ENCODE measurements at places on chromosomes 11 and 22. TPM values are rescaled to one million over a fixed set of nuclear protein-coding genes. Genes with fewer than 3 reads are reported as not detected.

KRTAP5-1 gene
- not detected for total RNA-seq

ANO5 gene
- total RNA-seq, result under 0.01 TPM

FERMT3 gene
- total RNA-seq, result 1.8 TPM

SLC1A2 gene
- total RNA-seq, result under 0.01 TPM

TMEM184B gene
- total RNA-seq, result 74.1 TPM

NELL1 gene
- total RNA-seq, result not detected

TSPAN32 gene
- 0.45 TPM for total RNA-seq

FGF19 gene
- total RNA-seq, result not detected

MYOD1 gene
- total RNA-seq, result not detected

AQP11 gene
- 0.59 TPM for total RNA-seq

PGA5 gene
- not detected for total RNA-seq

CECR2 gene
- 0.15 TPM for total RNA-seq

CEND1 gene
- total RNA-seq, result 3.9 TPM

GAB4 gene
- total RNA-seq, result not detected

VPS26B gene
- total RNA-seq, result 29.0 TPM

OTOG gene
- total RNA-seq, result not detected

RFPL2 gene
- total RNA-seq, result not detected

C11orf86 gene
- not detected for total RNA-seq

ACR gene
- not detected for total RNA-seq

B3GAT1 gene
- total RNA-seq, result not detected

JAM3 gene
- 32.6 TPM for total RNA-seq

KRTAP5-11 gene
- not detected for total RNA-seq

SOX10 gene
- total RNA-seq, result not detected

OR10D3 gene
- total RNA-seq, result not detected

CCDC117 gene
- total RNA-seq, result 12.4 TPM

CARNS1 gene
- total RNA-seq, result not detected

OR8B12 gene
- total RNA-seq, result not detected

ARHGAP42 gene
- 3.4 TPM for total RNA-seq

SLC5A1 gene
- total RNA-seq, result not detected

KCNC1 gene
- not detected for total RNA-seq

SOX6 gene
- total RNA-seq, result 0.67 TPM

MIOX gene
- total RNA-seq, result not detected

PLEKHB1 gene
- 0.89 TPM for total RNA-seq

KRTAP5-2 gene
- total RNA-seq, result not detected

RASL10A gene
- total RNA-seq, result under 0.01 TPM

STIM1 gene
- total RNA-seq, result 13.1 TPM

ARHGAP20 gene
- 0.59 TPM for total RNA-seq

CASP5 gene
- total RNA-seq, result not detected
